ENCODE measurements at places on chromosomes 12 and 14.

DNA sequence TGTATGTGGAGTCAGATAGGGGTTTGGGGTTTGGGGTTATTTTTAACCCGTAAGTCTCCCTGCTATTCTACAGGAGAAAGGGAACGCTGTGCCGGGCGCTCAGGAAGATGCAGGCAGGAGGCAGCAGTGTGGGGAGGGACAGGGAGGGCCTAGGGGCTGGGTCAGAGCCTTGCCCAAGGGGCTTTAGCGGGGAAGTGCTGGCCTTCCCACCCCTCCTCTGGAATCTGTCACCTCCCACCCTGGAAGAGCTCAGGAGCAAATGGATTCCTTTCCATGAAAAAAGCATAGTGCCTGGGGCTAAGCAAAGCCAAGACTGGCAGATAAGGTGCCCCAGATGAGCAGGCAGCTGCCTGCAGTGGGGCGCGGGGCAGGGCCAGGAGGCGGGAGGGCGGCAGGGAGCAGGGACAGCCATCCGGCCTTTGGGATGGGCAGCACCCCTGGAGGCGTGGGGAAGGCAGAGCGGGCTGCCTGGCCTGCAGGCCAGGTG lies 7.3 kb upstream of the INF2 start:
- no peak for ATAC-seq

DNA sequence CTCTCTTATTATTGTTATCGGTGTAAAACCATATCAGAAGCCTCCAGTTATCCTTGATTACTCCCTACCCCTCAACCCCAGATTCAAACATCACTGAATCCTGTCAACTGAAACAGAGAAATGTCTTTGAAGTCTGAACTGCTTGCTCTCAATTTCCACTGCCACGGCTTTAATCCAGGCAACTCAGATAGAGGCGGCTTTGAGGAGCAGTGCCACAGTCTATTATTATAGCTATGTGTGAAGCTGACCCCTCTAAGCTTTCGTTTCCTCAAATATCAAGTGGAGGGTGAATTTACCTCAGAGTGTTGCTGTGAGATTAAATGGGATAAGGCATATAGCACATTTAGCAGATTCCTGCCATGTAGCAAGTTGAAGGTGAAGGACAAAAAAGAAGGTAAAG lies 49.0 kb upstream of the PDE3A start:
- no peak for ATAC-seq

DNA sequence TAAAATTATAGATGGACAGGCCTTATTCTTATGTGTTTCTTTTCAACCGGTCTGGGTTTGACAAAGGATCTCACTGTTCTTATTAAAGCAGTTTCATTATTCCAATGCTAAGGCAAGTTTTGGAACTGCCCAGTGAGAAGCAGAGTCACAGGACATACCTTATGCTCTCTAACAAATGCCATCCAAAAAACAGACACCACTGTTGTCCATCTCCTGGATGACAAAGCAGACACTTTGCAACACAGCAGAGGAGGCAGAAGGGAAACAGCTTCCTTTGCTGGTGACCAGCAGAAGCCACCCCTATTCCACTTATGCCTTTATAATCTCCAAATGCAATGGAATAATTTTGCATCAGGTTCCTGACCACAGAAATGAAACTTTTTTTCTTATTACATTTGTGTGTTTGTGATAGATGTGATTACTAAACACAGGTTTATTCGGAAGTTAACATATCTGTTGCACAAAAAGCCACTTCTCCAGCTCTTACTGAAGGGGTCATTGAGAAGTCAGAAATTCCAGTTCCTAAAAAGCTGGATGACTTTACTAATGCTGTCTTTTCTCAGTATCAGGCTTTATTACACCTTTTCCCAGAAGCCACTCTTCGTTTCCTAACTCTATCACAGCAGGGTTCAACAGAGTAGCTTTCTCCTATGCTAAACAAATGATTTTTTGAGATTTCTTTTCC lies 115.6 kb downstream of the BTG1 start:
- peak; percentile 3 for ATAC-seq

DNA sequence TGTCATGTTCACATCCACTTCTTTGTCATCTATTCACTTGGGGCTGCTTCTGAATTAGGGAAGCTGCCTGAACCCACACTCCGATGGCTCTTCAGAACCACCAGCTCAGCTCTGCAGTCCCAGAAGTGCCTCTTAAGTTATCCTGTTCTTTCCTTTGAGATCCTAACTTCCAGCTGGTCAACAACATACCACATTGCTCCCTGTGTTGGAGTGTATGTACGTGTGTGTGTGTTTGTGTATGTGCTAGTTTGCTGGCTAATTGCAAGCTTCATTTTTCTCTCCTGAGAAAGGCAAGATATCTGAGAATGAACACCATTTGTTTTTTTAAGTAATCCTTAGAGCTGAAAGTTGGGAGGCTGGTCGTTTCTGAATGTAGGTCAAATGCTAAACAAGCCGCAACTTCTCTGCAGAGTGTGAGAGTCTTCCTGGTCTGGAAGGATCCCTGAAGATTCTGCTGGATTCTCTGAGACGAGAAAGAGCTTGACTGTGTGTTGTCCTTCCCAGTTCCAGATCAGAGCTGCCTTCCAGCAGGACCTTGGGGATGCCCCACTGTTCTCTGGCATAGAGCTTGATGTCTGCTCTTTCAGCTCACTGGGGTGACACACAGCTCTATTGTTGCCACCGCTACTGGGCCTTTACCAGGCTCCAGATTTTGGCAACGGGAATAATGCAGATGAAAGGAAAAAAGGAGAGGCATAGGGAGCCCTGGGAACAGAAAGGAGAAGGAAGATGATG lies 839 bp downstream of the GSG1 start:
- no peak for ATAC-seq

GRCh38 chr14:95523815-95524448 lies 7.5 kb upstream of the SYNE3 start:
- peak; percentile 23 for ATAC-seq

GRCh38 chr12:49079793-49080192 lies 10.0 kb upstream of the RHEBL1 start:
- no peak for ATAC-seq

DNA sequence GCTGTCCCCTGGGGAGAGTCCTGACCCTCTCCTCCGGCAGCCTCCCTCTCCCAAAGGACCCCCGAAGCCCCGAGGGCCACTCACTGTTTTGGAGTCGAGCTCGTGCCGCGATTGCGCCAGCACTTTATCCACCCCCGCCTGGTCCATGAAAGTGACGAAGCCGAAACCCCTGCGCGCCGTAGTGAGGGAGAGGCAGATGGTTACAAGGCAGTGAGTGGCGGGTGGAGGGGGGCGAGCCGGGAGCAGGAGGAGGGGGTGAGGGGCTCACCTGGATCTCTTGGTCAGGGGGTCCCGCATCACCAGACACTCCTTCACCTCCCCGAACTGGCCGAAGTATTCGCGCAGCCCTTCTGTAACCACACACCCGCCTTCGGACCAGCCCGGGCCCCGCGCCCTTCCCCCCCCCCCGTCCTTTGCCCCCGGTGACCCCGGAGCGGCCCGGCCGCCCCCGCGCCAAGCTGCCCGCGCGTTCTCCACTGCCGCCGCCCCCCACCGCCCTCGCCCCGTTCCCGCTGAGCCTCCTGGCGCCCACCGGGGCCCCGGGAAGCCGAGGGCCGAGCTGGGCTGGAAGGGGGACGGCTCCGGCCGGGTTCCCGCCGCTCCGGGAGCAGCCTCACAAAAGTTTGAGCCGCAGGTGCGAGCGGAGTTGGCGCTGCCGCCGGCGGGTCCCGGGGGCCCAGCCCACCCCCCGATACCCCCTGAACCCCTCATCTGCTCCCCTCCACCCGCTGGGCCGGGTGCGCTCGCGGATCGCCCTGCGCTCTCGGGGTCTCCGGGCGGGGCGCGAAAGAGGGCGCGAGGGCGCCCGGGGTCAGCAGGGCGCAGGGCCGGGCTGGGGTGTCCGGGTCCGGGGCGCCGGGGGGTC lies 808 bp downstream of the MSI1 start:
- ATAC-seq, result peak; percentile 70

DNA sequence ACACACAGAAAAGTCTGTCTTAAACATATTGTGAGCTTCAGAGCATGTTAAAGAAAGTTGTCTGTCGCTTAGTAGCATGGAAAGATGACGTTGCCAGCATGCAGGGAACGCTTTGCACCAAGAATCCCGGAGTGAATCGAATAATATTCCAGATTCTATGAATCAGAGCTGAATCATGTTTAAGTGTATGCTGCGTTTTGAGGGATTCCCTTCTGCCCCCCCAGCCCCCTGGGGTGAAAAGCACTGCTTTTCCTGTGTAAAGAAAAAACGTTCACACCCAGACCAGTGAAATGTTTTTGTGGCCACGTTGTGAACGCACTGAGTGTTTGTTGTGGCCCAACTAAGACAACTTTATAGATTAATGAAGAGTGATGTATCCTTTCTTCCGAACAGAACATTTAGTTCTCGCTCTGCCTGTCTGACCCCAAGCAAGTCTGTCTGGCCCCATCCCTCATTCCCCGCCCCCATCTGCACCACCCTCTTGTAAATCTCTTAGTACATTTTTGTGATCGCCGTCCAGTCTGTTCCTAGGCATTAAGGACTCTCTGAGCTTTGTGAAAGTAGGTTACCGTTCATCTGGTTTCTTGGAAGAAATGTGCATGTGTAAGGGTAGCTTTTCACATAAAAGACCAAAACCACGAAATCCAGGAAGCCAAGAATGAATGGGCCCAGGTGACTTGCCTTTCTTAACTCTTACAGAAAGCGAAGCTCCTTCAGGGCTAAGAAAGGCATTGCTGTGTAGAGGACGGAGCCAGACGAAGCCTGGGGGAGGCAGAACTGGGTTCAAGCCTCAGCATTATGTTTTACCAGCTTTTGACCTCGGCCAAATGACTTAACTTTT lies 103.0 kb downstream of the SAMD4A start:
- peak; percentile 84 for ATAC-seq

GRCh38 chr14:104289507-104289906 lies 151.1 kb downstream of the KIF26A start:
- no peak for ATAC-seq

DNA sequence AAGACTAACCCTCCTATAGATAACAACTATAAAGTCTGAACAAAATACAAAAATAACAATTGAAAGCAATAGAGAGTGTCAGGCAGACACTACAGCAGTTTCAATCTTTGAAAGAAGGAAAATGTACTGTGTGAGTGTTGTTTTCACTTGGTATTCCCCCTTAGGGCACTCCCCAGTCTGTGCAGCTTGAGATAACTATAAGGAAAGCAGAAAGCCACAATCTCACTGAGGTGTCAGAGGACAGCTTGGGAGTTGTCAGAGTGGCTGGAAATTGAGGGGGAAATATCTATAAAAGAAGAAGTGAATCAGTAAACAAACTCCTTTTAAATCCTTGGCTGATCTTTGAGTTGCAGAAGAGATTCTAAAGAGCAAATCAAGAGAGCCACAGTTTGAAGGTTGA lies 364.8 kb downstream of the NELL2 start:
- ATAC-seq, result no peak

DNA sequence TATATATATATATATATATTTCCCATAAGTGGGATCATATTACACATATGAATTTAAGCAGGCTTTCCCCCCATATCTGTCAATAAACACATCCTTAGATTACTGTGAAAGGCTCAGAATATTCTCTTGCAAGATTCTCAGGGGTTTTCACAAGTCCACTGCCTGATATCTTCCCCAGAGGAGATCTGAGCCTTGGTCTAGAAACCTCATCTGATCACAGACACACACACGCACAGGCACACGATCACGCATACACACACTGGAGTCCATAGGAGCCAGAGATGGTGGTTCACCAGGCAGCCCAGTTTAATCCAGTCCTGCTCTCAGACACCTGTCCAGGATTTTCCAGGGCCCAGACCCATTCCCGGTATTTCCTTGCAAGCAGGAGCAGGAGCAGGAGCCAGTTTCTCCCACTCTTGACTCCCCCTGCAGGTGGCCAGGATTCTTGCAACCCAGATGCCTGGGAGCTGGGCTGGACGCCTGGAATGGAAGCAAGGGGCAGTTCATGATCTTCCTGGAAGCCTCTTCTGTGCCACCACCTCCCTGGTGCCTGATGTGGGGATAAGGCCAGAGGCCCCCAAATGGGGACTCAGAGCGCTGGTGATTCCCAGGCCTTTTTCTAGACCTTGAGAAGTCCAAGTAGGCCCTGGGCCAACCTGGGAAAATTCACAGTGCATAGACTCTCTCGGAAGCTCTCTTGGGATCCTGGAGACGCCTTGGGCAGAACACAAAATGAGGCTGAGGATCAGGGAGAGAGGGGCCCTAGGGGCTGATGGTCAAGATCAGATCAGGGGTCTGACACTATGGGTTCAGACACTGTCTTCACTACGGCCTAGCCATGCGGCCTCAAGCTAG lies 16.5 kb upstream of the KRT78 start:
- ATAC-seq, result no peak

Data from activated T-helper 17 cell treated with anti-CD3 and anti-CD28 coated beads, Interleukin-2, amount 50 U/mL, for 72 hours (primary cell).